ENCODE measurements at places on chromosomes 7 and 10. TPM values are rescaled to one million over a fixed set of nuclear protein-coding genes. Genes with fewer than 3 reads are reported as not detected.
A peak's percentile ranks its signal among the peaks of the same experiment; 100 is the strongest.

The FAM237B gene
- total RNA-seq: not detected

The PTPRN2 gene
- total RNA-seq: 0.48 TPM

The GPC2 gene
- 2.8 TPM for total RNA-seq

The RSU1 gene
- total RNA-seq: 56.1 TPM

The CALHM3 gene
- total RNA-seq: not detected

The ACBD5 gene
- 27.4 TPM for total RNA-seq

DNA sequence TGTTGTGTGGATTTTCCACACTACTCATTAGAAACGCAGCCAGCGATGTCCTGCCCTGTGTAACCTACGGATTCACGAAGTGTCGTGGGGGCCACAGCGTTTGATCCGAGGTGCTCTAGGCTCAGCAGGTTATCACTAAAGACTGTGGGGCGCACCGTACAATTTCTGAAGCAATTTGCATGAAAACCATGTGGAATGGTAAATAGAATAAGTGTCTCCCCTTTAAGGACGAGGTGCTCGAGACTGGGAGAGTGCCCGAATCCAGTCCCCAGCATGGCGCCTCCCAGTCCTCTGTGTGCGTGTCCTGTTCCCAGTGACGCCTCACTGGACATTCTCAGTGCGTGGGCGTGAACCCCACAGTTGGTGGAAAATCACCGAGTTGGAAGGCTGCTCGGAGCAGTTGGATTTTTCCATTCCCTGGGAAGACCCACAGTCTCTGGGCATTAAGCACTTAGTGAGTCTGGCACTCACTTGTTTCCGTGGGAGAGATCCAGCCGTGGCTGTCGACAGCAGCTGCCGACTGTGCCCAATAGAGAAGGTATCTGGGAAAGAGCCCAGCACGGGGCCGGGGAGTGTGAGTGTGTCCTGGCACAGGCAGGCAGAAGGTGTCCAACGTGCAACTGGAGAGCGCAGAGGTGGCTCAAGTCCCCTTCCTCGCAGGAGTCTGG lies 37.0 kb downstream of the PFKP start:
- no peak for ATAC-seq

DNA sequence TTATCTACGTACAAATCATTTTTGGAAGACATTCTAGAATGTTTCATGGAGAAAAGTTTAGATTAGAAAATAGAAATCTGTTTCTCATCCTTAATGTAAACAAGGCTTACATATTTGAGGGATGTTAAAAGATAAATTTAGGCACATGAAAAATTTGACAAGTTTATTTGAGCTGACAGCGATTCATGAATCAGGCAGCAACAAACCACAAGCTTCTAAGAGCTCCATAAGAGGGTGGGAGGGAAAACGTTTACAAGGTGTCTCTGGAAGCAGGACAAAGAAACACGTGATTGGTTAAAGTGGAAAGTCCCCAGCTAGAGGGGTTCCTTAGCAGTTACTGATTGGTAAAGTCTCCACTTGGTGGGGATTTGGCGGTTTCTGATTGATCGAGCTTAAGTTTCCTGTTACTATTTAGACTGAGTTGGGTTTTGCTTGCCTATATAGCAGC lies 228.9 kb upstream of the PITRM1 start:
- no peak for ATAC-seq

DNA sequence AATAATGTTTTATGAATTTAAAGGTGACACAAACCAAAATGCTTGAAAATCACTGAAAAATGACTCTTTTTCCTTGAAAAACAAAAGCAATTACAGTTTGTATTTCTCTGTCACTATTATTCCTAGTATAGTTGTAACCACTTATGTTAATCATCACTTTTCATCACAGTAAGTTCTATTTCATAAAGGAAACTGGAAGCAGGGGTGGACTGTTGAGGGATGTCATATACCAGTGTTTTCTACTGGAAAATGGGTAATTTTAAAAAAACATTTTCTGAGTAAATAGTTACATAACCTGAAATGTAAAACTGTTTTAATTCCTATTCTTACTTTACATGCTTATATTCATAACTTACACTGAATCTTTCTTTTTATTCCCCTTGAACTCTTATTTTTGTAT lies 32.2 kb upstream of the SFMBT2 start:
- no peak for ATAC-seq

- no peak for ATAC-seq
Observed at GRCh38 chr10:33938001-33938400, 603.5 kb upstream of the NRP1 start.

GRCh38 chr7:91446819-91447218 lies 182.6 kb downstream of the FZD1 start:
- ATAC-seq: no peak

GRCh38 chr10:29227201-29227600 lies 61.7 kb upstream of the LYZL1 start:
- no peak for ATAC-seq

DNA sequence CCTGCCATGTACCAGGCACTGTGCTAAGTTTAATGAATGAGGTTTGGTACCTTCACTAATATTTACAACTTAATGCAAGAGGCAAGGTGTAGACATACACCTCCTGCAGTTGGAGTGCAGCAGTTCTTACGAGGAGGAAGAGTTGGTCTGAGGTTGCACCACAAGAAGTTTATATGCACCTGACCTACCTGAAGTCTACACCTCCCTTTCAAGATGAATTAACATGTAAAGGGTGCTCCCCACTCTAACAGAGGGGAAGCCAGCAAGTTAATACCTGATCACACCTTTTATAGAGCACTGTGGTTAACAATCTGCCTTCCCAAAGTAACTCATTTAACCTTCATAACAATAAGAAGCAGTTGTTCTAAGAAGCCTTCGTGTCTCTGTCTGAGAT lies 120.0 kb downstream of the LYZL1 start:
- peak; percentile 2 for ATAC-seq

- ATAC-seq: no peak
Observed at GRCh38 chr10:12592967-12593366, 243.6 kb downstream of the CAMK1D start.

DNA sequence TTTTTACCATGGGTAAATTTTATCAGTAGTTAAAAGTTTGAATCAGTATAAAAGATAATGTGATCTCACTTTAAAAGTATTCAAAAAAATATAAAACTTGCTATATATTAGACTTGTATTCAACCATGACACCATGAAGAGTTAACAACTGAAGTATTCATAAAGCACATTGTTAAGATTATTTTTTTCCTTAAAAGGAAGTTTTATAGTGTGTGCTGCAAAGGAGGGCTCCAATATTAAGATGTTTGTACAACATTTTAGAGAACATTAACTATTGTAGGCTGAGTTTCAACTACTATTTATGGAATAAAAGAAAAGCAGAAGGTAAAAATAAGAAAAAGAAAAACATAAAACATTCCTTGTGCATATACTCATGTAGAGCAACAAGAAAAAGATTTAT lies 24.5 kb upstream of the CUBN start:
- no peak for ATAC-seq

- ATAC-seq: no peak
Observed at GRCh38 chr7:97021747-97022490, 2.7 kb downstream of the DLX5 start.

- no peak for ATAC-seq
Observed at GRCh38 chr7:4164556-4164955, 517.5 kb upstream of the FOXK1 start.

GRCh38 chr10:121205625-121206024 lies 354.5 kb downstream of the WDR11 start:
- no peak for ATAC-seq

Data from activated T-helper 17 cell treated with anti-CD3 and anti-CD28 coated beads, Interleukin-2, amount 50 U/mL, for 72 hours (primary cell).